NCI-H1105 treated with DMSO at 0.1 percent for 48 hours (cell line): ENCODE measurements at places on chromosomes 7 and 10.

- DNase-seq: no peak
These were observed 59.8 kb upstream of the ANTXRL start for GRCh38 chr10:46226900-46227558.

GRCh38 chr10:92590623-92591549, 2.0 kb upstream of the KIF11 start:
- DNase-seq: peak; percentile 65

DNA sequence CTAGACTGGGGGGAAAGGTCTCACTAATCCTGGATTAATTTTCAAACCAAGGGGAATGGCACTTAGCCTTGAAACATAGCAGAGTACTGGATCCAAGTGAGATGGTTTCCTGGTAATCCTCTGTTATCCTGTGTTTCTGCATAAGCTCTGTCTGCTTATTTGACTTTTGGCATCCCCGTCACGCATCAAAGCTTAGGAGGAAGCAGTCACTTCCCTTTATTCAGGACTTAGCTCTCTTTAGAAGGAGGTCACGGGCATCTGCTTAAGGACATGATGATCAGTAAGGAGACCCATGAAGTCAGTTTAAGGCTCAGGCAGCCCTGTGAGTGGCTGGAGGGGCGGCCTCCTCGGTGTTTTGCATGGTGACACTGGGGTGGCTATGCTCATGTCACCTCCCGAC, 30.0 kb downstream of the TSPAN15 start:
- no peak for DNase-seq

- no peak for DNase-seq
These were observed 509.5 kb downstream of the PLXNA4 start for GRCh38 chr7:132066761-132067171.

- no peak for DNase-seq
These were observed 58.2 kb upstream of the DGKB start for GRCh38 chr7:14960721-14961120.

GRCh38 chr10:91287276-91287675, 66.8 kb downstream of the PCGF5 start:
- DNase-seq: no peak
